CD4-positive, alpha-beta T cell treated with Interleukin-6 for 4 hours (primary cell): ENCODE measurements at places on chromosomes 4 and X.
A peak's percentile ranks its signal among the peaks of the same experiment; 100 is the strongest.

DNA sequence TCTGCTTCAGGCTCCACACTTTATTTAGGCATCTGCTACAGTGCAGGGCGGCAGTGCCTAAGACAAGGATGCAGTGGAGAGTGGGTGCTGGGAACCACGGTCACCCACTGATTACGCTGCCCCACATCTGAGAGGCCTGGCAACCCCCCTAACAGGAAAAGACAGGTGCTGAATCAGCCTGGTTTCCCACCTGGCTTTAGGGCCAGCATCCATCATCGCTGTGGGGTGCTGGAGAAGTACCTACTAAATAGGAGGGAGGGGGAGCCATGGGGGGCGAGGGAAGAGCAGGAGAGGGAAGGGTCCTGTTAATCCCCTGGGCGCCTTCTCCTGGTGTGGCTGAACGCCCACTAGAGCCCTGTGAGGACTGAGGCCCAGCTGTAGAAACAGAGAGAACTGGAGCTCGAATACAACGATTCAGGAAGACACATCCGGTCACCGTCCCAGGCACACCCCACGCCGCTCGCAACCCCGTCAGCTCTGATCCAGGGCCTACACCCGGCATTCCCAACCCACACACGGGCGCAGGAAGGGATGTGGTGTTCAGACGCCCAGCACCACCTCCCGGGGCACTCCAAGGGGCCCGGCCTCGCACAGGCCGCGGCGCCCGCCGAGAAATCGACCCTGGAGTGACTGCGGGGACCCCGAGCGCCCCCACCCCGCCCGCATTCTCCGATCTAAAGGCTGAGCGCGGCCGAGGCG, 554 bp downstream of the DCTD start:
- DNase-seq = peak; percentile 42

- peak; percentile 78 for DNase-seq
Measured at GRCh38 chrX:136147315-136147901, at the start of gene FHL1. FHL1 (plus strand) TSS chrX:136147533.

- no peak for DNase-seq
Measured at GRCh38 chr4:120158841-120159463, 92.3 kb upstream of the MAD2L1 start.

- no peak for DNase-seq
Measured at GRCh38 chrX:129695937-129696336, 41.2 kb upstream of the APLN start.

DNA sequence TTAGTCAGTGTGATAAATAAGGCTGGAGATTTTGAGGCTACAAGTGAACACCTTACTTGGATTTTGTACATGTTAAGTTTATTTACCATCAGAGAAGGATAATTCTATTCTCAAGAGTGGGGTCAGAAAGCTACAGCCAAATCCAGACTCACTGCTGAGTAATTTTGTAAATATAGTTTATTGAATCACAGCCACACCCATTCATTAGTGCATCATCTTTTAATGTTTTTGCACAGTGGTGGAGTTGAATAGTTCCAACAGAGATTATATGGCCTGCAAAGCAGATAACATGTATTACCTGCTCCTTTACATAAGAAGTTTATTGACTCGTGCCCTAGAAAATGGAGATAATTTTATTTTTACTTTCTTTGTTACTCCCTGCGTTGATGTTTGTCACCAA, 60.4 kb downstream of the PCDH18 start:
- DNase-seq = no peak
